ENCODE measurements at places on chromosomes 6 and 20.
A peak's percentile ranks its signal among the peaks of the same experiment; 100 is the strongest.

DNA sequence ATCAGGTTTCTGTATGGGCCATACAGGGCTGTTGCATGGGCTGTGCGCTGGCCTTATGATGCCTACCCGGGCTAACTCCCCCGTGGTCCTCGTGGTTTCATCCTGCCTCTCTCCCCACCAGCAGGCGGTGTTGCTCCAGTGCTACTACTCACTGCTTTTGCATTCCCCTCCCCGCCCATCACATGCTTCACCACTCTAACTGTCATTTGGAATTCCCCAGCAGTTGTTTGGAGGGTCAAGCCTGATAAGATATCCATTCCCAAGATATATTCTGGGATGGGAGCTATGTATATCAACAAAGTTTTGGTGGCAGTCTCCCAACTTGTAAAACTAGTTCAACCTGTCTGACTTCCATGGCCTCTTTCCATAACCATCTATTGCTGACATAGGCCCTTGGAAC, 233.2 kb upstream of the SOX4 start:
- DNase-seq, result no peak

GRCh38 chr20:958936-959815, 42.9 kb downstream of the RSPO4 start:
- DNase-seq, result no peak

GRCh38 chr6:70841112-70841511, 115.7 kb downstream of the B3GAT2 start:
- DNase-seq, result no peak

DNA sequence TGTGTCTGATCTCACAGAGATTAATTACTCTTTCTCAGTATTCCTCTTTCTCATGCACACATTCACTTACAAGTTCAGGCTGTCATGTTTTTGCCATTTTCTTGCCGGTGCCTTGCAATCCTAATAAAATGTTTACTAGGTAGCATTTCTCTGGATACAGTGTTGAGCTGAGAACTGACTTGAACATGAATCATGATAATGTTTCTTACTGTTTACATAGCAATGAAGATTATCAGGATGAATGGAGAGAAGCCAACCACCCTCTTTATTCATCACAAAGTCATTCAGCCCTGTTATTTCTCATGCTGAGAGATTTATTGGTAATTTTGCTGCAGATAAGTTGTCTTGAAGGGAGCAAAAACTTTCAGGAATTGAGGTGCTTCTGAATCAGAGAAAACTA, 185.5 kb upstream of the ECI2 start:
- DNase-seq, result no peak

- peak; percentile 63 for DNase-seq
These were observed 70.9 kb downstream of the STK35 start for GRCh38 chr20:2172305-2173175.

Data from OCI-LY7 (cell line).